ENCODE measurements at places on chromosomes 4 and X. TPM values are rescaled to one million over a fixed set of nuclear protein-coding genes. Genes with fewer than 3 reads are reported as not detected.

DNA sequence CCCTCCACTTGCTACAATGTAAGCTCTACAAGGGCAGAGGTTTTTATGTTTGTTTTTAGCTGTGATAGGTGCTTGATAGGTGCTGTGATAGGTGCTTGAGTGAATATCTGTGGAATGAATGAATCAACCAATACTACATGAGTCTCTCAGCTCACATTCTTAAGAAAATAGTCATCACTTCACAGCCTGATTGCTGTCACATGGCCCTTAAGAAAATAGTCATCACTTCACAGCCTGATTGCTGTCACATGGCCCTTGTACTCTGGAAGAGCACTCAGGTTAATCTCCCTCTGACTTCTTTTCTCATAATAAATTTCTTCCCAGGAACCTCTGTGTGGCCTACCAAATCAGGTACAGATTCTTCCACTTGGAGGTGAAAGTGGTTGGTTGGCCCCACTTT is 335.2 kb downstream of the TENM3 start:
- peak; percentile 64 for ATAC-seq

DNA sequence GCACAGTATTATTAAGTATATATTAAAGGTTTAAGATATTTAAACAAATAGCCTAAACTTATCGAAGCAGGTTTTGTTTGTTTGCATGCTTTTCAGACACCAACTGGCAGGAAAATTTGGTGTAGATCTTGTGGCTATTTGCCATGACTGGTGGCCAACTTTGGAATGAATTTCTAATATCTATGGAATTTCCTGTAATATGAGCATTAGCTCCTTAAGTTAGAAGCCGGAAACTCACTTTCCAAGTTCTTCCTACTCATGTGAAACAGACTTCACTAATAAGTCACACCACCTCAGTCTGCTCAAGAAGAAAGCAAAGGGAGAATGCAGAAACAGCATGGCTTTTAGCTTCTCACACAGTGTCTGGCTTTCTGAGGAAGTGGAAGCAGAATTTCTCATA is 563.9 kb downstream of the GRXCR1 start:
- no peak for ATAC-seq

The XK gene
- total RNA-seq, result 3.2 TPM

DNA sequence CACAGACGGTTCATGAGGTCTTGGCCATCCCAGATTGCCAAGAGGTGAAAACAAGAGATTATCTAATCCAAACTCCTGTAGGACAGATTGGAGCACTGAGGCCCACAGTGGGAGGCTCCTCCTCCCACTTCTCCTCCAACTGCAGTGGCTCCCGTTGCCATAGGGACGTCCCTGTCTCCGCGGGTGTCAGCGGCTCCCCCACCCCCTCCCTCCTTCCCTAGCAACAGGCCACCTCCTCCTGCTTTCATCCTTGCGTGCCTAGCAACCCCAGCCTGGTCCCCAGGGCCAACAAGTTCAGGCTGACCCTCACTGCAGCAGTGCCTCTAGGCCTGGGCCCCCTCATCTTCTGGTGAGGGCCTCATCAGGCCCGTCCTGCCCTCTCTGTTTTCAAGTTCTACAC is 6.8 kb upstream of the IQSEC2 start:
- peak; percentile 66 for ATAC-seq

DNA sequence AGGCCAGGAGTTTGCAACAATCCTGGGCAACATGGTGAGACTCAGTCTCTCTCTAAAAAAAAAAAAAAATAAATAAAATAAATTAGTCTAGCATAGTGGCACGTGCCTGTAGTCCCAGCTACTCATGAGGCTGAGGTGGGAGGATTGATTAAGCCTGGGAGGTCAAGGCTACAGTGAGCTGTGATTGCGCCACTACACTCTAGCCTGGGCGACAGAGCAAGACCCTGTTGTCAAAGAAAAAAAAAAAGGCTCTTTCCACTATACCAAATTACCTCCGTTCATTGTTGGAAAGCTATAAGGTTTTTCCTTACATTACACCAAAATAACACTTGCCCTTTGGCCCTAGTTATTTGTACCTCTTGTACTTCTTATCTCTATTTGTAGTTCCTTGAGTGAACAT is 9.9 kb upstream of the PRSS48 start:
- no peak for ATAC-seq

- ATAC-seq, result no peak
These were observed 1263.5 kb downstream of the PCDH7 start for GRCh38 chr4:31983677-31984076.

GRCh38 chr4:15756361-15756861 is 21.7 kb upstream of the CD38 start:
- ATAC-seq, result no peak

The SPANXA1 gene
- total RNA-seq, result not detected

- ATAC-seq, result no peak
These were observed 90.8 kb downstream of the GATB start for GRCh38 chr4:151669990-151670389.

- ATAC-seq, result no peak
These were observed 62.8 kb downstream of the RWDD4 start for GRCh38 chr4:183596067-183596757.

The PPBP gene
- not detected for total RNA-seq

DNA sequence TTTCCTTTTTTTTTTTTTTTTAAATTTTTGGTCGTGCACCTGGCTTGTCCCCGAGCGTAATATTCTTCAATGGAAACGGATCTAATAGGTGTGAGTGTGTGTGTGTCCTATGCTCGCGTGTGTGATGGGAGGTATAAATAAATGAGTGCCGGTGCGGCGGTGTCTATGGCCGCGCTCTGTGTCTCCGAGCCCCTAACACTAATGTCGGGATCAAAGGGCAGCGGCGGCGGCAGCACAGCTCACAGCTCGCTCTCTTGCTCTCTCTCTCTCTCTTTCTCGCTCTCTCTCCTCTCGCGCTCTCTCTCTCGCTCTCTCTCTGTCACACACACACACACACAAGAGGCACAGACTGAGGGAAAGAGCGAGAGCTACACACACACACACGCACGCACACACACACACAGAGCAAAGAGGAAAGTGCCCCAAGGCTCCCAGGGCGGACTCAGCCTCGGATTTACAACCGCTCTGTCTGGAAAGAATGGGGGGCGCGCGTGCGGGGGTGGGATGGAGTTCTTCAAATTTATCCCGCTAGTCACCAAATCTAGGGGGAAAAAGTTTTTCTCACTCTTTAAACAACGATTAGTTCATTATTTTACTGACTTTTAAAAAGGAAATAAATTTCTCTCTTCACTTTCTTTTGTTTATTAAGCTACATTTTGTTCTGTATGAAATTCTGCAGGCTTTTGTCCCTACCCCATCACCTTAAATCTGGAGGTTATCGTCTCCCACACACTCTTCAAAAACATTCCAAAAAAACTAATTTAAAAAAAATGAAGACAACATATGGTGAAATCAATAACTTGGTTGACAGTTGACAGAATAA is at the start of gene ZNF827:
ZNF827 (minus strand) TSS at position 206 of the 823 bp plus-strand sequence. CDS start 416 bp downstream, outside the sequence.
- peak; percentile 23 for ATAC-seq

DNA sequence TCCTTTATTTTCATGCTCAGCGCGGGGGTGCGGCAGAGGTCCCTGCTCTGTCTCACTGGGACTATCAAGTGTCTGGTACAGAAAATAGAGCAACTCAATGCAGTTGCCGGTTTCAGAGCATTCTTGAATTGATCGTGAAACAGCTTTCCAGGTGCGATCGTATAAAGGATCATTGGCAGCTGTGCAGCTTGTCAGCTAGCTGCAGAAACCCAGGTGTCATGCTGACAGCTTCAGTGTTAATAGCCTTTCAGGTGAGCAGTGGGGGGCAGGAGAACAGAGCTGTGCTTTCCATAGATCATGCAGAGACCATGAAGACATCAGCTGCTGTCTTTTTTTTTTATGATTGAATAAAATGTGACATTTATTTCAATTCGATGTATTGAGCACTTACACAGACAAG is 583.9 kb downstream of the NLGN4X start:
- ATAC-seq, result no peak

GRCh38 chrX:77779695-77780094 is 6.3 kb downstream of the ATRX start:
- no peak for ATAC-seq

The SLC4A4 gene
- 0.96 TPM for total RNA-seq

DNA sequence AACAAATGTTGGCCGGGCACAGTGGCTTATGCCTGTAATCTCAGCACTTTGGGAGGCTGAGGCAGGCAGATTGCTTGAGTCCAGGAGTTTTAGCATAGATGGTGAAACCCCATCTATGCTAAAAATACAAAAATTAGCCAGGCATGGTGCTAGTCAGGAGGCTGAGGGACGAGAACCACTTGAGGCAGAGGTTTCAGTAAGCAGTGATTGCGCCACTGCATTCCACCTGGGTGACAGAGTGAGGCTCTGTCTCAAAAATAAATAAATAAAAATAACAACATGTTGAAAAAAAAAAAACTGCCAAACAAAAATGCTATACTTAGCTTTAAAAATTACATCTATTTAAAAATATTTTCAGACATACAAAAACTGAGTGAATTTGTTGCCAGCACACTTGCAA is 374.2 kb upstream of the SMIM31 start:
- no peak for ATAC-seq

- no peak for ATAC-seq
These were observed 691.5 kb upstream of the HTR2C start for GRCh38 chrX:113892401-113892800.

GRCh38 chrX:10041383-10041782 is 74.2 kb downstream of the CLDN34 start:
- ATAC-seq, result peak; percentile 98

DNA sequence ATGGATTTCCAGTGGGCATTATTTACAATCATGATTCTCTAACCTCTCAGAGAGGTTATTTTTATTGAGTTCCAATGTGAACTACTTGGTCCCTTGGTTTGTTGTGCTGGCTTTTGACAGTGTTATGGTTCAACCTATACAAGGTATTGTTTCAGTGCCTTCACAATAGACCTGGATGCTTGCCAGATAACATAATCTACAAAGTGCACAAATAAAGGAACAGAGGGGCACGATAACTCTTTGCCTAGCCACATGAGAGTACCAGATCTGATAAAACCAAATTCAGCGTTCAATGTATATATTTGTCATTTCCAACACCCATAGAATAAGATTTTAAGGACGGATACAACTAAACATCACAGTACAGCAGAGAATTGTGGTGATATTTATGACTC is 120.8 kb downstream of the RASL11B start:
- ATAC-seq, result no peak

GRCh38 chr4:39987485-39987884 is 9.8 kb upstream of the PDS5A start:
- no peak for ATAC-seq
